ENCODE measurements at places on chromosomes 1 and 21.

GRCh38 chr1:200075522-200075921 is 48.0 kb downstream of the NR5A2 start:
- DNase-seq = peak; percentile 47

DNA sequence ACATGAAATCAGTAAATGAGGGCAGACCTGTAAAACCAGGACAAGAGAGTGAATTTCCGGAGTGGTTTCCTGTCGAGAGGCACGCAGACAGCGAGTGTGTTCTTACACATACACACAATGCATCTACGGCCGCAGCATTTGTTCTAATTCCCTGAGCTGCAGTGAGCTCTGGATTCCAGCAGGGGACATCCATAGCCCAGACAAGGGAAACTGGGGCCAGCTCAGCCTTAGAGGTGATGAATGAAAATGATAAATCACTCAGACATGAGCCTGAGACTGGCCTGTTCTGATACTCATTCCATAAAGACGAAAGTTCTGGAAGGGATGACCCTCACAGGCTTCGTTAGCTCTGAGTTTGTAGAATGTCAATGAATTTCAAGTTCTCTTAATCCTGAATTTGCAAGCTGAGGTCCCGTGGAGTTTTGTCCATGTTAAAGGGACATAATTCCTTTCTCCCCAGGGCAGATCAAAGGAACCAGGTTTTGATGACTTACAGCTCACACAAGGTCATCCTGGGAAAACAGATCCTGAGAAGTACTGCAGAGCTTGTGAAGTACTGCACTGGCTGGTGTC is 207.9 kb upstream of the C1orf87 start:
- peak; percentile 88 for DNase-seq

DNA sequence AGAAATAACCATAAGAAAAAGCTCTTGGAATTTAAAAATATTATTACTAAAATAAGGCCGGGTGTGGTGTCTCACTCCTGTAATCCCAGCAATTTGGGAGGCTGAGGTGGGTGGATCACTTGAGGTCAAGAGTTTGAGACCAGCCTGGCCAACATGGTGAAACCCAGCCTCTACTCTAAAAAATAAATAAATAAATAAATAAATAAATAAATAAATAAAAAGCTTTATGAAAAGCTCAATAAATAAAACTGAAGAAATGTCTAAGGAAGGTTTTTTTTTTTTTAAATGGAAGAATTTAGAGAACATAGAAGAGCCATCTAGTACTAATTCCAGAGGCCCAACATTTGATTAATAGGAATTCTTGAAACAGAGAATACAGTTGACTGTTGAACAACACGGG is 249.1 kb upstream of the PROX1 start:
- no peak for DNase-seq

- no peak for DNase-seq
Observed at GRCh38 chr1:81455481-81455880, 345.3 kb upstream of the ADGRL2 start.

DNA sequence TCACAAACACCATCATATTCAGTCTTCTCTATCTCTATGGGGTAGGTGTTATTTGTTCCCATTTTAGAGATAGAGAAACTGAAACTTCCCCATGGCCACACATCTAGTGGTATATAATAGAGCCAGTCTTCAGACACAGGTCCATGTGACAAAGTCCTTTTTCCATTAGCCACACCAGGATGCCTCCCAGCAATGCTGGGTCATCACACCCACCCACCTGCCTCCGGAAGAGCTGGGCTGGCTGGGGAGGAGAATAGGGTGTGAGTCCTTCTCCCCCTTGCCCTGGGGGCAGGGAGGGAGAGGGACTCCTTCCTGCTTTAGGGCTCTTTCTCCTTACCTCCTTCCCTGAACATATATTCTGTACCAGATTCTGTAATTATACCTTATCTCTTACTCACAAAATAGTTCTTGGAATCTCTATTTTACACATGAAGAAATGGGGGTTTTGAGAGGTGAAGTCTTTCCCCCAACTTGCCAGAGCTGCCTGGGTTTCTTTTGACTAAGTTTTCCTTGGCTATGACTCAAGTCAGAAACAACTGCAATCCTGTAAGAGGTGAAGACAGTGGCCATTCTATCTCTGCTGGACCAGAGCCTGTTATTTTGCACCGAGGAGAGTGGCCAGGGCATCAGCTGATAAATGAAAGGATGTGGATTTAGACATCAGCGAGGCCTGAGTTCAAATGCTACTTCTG is 30.0 kb downstream of the SOX13 start:
- DNase-seq = peak; percentile 60

DNA sequence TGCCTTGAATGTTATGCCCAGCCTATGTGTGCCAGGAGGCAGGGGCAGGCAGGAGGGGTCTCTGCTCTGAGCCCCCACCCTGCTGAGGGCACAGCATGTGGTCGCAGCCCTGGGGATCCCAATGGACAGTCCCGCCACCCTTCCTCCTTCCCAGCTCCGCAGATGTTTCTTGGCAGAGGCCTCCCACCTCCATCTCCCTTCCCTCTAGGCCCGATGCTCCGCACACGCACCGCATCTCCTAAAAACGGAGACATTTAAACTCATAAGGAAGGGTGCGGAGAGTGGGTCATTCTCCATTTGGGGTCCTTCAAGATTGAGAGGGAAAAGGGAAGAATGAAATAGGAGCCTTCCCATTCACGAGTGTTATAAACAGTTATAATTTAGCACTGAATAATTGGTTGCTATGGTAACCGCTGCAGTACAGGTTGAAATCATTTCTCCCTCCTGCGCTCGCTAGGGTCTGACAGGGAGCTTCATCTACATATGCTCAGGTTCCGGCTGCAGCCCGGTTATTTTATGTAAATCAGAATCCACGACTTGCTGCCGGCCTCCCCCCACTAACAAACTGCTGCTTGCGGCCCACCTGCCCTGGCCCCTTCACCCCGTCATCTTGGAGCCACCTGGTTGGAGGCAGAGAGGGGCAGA is 16.0 kb downstream of the CHD5 start:
- no peak for DNase-seq

DNA sequence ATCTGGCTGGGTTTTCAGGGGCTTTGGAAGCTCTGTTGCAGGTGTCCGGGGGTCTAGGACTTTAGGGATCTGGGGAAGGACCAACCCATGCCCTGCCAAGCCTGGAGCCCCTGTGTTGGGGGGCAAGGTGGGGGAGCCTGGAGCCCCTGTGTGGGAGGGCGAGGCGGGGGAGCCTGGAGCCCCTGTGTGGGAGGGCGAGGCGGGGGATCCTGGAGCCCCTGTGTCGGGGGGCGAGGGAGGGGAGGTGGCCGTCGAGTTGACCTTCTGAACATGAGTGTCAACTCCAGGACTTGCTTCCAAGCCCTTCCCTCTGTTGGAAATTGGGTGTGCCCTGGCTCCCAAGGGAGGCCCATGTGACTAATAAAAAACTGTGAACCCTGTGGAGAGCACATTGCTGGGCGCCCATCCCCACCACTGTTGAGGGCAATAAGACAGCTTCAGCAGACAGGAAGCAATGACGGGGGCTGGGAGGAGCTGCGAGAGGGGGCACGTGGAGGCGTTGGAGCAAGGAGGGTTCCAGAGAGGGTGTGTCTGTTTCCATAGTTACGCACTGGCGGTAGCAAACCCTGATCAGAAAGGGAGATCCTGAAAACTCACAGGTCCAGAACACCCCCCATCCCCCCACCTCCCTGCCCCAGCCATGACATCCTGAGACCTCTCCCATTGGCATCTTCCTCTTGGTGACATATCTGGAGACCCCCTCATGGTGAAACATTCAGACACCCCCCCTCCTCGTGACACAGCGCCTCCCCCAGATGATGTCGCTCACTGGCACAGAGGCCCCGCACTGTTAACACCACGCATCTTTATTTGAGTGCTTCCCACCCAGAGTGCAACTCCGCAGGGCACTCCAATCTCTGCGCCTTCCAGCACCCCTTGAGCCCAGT is 8.4 kb downstream of the MYBPH start:
- peak; percentile 68 for DNase-seq

- DNase-seq = peak; percentile 74
Observed at GRCh38 chr1:63320022-63320721, 2.2 kb upstream of the FOXD3 start.

GRCh38 chr1:63034256-63034655 is 250.3 kb downstream of the ATG4C start:
- no peak for DNase-seq

- DNase-seq = no peak
Observed at GRCh38 chr1:110645821-110646735, 28.7 kb downstream of the KCNA3 start.

- DNase-seq = no peak
Observed at GRCh38 chr1:234582681-234583301, 27.2 kb downstream of the IRF2BP2 start.

GRCh38 chr1:230516889-230517288 is 90.8 kb upstream of the PGBD5 start:
- DNase-seq = no peak
